Esophagus (tissue), 2 donors: ENCODE measurements at places on chromosomes 12 and 14. TPM values are rescaled to one million over a fixed set of nuclear protein-coding genes. Genes with fewer than 3 reads are reported as not detected.

ANKS1B gene
- polyA plus RNA-seq = 1.0 TPM

SLC11A2 gene
- polyA plus RNA-seq = 19.5 TPM

CCDC38 gene
- polyA plus RNA-seq = not detected

SDR9C7 gene
- polyA plus RNA-seq = 9.4 TPM

CACNA2D4 gene
- 0.84 TPM for polyA plus RNA-seq

LMO3 gene
- polyA plus RNA-seq = 0.91 TPM

AICDA gene
- polyA plus RNA-seq = not detected

KRT78 gene
- 633 TPM for polyA plus RNA-seq

LRFN5 gene
- 0.24 TPM for polyA plus RNA-seq

IFNG gene
- polyA plus RNA-seq = not detected

OAS1 gene
- 47.9 TPM for polyA plus RNA-seq

IGF1 gene
- 0.90 TPM for polyA plus RNA-seq

PLBD1 gene
- 43.5 TPM for polyA plus RNA-seq

CCDC177 gene
- 0.04 TPM for polyA plus RNA-seq

SMAGP gene
- polyA plus RNA-seq = 149 TPM

LALBA gene
- polyA plus RNA-seq = not detected

PPFIA2 gene
- 0.10 TPM for polyA plus RNA-seq

GDF3 gene
- 0.02 TPM for polyA plus RNA-seq

TOMM20L gene
- not detected for polyA plus RNA-seq

TMEM30B gene
- polyA plus RNA-seq = 14.1 TPM

TMEM120B gene
- 5.1 TPM for polyA plus RNA-seq

PRR4 gene
- polyA plus RNA-seq = 2.1 TPM

TESPA1 gene
- 0.26 TPM for polyA plus RNA-seq

FOXJ2 gene
- 4.2 TPM for polyA plus RNA-seq

TAS2R19 gene
- not detected for polyA plus RNA-seq

USP44 gene
- polyA plus RNA-seq = 0.44 TPM
